ENCODE measurements at places on chromosomes 11 and 22. TPM values are rescaled to one million over a fixed set of nuclear protein-coding genes. Genes with fewer than 3 reads are reported as not detected.

- peak; percentile 90 for DNase-seq
Measured at GRCh38 chr11:114058026-114058706, 1.3 kb upstream of the ZBTB16 start.

GRCh38 chr11:116661056-116661455 lies 111.7 kb downstream of the BUD13 start:
- DNase-seq: peak; percentile 85

PDE2A gene
- 20.3 TPM for total RNA-seq

DNA sequence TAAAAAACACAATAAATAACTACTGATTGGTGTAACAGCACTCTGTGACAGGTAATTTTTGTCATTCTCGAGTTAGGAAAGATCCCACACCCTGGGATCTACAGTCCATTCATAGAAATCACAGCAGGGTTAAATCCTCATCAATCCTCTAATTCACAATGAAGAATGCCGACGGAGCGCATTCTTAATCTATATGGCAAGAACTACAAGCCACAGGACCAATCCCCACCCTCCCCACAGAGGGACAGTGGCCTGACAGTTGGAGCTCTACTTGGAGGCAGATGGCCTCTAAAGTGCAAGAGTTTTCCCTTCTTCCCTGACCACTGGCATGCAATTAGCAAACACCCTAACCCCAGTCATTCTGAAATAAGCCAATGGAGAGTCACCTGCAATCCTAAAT lies 34.2 kb downstream of the TCF20 start:
- DNase-seq: no peak

NAALAD2 gene
- 0.25 TPM for total RNA-seq

GRCh38 chr11:125338886-125339811 lies 156.9 kb downstream of the FEZ1 start:
- DNase-seq: no peak

GRCh38 chr11:107102692-107103477 lies 84.6 kb upstream of the GUCY1A2 start:
- no peak for DNase-seq
